Lung microvascular endothelial cell (primary cell): ENCODE measurements at places on chromosomes 6 and 20.

DNA sequence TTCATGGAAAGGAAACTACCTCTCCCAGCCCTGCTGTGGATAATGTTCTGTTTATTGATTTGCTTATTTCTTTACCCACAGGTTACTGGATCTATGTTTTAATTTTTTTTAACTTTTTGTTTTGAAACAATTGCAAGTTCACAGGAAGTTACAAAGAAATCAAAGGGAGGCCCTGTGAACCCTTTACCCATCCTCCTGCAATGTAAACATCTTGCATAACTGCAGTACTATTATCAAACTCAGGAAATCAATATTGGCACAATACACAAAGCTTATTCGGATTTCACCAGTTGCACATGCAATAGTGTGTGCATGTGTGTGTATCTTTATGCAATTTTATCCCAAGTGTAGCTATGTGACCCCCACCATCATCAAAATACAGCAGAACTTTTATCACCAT is 398.0 kb downstream of the BTBD3 start:
- no peak for DNase-seq

DNA sequence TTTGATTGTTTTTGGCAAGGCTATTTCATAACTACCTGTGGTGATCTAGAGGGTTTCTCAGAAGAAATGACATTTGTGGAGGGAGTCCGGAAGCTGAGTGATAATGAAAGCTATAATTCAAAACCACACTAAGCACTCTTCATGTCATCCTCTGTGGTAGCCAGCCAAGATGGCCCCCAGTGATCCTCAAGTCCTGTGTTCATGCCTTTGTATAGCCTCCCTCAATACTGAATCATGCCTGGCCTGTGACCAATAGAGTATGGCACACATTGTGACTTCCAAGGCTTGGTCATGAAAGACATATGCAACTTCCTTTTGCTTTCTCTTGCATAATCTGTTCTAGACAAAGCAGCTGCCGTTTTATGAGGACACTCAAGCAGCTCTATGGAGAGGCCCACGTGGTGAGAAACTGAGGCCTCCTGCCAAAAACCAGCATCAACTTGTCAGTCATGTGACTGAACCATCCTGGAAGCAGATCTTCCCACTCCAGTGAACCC is 12.8 kb upstream of the DNAAF9 start:
- DNase-seq, result no peak

GRCh38 chr6:47478233-47479139 is 897 bp downstream of the CD2AP start:
- DNase-seq, result peak; percentile 15

DNA sequence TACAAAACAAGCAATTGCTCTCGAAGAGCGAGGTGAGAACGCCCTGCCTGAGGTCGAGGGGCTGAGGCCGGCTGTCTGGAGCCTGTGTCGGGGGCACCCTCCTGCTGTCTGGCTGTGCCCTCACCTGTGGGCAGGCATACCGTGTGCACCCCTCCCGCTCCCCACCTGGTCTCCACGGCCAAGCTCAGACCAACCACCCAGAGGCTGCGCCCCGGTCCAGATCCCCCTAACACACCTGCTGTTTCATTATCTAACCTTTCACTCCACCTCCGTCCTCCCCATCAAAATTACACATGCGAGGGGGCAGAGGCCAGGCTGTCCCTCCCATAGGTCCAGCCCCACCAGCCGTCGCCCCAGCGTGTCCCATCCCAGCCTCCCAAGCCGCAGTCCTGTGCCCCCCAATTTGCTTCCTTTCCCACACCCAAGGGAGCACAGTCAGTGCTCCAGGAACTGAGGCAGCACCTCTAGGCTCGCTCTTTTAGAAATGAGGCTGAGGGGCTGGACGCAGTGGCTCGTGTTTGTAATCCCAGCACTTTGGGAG is 35.2 kb downstream of the NTSR1 start:
- DNase-seq, result no peak

DNA sequence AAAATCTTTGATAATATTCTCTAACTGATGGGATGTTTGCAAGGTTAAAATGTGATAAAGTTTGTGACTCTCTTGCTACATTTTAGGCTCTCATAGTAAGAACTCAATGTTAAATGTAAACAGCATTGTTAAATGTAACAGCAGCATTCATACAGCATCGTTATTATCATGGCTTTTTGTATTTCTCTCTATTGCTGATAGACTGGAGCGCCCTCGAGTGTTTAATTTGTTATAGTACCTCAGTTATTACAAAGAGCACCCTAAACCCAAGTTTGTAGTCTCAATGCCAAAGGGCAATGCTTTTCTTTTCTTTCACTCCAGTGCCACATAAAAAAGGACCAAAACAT is 14.9 kb upstream of the TTPAL start:
- peak; percentile 17 for DNase-seq

DNA sequence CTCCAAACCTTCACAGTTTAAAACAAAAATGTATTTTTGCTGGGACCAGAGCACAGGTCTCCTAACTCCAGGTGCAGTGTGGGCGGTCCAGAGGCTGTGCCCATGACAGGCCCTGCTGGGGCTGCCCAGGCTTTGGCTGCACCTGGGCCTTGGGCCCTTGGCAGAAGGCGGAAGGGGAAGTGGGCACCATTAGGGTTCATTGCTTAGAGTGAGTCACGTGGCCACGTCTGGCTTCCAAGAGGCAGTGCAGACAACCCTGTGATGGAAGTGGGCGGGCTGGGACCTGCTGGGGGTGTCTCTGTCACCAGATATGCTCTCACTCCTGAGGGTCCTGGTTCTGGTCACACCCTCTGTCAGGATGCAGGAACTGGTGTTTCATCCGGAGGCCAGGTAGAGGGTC is 302.2 kb downstream of the QKI start:
- no peak for DNase-seq

- peak; percentile 96 for DNase-seq
Observed at GRCh38 chr20:62740286-62741141, 31.9 kb downstream of the NTSR1 start.

DNA sequence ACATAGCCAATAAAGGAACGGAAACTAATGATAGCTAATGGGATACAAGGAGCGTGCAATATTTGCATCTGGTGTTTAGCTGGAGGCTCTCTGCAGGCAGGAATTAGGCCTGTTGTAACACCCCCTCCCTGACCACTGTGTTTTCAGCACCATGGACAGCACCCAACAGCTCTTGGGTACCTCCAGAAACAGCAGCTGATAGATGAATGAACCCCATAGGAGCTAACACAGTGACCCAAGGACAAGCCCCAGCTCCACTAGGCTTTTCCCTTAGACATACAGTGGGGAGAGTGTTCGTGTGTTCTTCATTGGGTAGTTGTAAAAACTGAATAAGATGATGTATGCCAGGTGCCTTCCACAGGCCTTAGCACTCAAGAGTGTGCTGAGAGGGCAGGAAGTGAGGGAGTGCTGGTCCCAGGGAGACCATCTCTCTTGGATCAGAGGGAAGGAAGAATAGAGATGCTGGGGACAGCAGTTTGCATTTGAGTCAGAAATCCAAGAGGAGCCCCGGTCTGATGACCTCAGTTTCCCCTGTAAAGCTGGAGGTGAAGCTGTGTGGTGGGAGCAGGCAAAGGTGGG is 161.3 kb downstream of the PHACTR3 start:
- peak; percentile 6 for DNase-seq
